NAMALWA (cell line): ENCODE measurements at places on chromosomes 11 and 22.

DNA sequence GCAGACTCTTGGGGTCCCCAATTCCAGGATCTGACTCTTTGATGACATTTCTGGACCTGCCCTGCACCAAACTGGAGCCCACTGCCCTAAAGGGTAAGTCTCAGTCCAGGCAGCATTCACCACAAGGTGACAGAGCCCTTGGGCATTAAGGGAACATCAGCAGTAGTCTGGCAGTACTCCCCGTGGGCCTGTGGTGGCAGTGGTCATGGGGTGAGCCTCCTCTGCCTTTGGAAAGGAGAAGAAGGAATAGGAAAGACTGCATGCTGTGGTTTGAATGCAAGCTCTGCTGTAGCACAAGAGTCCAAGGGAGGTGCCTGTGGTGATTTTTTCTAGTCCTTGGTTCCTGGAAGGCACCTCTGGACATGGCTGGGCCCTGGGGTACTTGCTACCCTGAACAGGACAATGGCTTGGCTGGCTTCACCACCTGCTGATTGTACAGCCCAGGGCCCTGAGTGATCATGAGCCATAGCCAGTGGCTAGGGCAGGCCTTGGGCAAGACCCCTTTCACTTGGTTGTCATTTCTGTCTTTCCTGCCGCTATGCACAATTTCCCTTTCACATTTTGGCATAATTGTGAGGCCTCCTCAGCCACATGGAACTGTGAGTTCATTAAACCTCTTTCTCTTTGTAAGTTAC lies 160.7 kb upstream of the GRIA4 start:
- no peak for DNase-seq

GRCh38 chr11:111603611-111604130 lies 1.4 kb downstream of the SIK2 start:
- DNase-seq = no peak

GRCh38 chr22:23084453-23085350 lies 14.4 kb downstream of the GNAZ start:
- DNase-seq = no peak

- no peak for DNase-seq
Observed at GRCh38 chr11:29364006-29364405, 652.8 kb downstream of the KCNA4 start.

DNA sequence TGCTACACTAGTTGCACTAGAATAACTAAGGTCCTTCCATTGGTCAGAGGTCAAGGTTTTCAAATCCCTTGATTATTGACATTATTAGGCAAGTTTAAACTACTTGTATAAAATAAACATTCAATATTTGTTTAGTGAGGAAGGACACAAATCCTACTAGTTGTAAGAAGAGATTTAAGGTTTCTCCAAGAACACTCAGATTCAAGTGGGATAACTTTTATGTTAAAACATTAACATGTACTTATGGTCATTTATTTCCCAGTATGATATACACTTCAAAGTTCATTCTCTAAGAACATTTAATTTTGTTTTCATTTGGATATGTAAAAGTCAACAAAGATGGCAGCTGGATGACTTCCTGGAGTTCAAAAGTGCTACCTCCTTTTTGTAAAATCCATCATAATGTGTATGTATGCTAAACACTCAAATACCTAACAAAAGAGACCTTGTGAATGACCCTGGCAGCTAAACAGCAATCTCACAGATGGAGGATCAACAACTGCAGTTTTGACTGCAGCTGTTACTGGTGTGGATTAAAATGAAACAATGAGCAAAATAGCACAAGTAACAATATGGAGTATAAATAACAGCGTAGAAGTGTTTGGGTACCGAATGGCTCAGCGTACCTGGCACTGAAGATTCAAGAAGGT lies 1.5 kb downstream of the CCDC90B start:
- peak; percentile 30 for DNase-seq

- DNase-seq = no peak
Observed at GRCh38 chr11:128450882-128451651, 136.3 kb downstream of the ETS1 start.

GRCh38 chr11:67277231-67277961 lies 11.1 kb downstream of the GRK2 start:
- DNase-seq = peak; percentile 97

- no peak for DNase-seq
Observed at GRCh38 chr11:17150521-17150920, 57.3 kb downstream of the PIK3C2A start.

- no peak for DNase-seq
Observed at GRCh38 chr11:109680127-109680526, 258.1 kb downstream of the C11orf87 start.

GRCh38 chr11:85127349-85127748 lies 499.8 kb downstream of the DLG2 start:
- DNase-seq = no peak

GRCh38 chr22:47564651-47565434 lies 802.4 kb downstream of the TBC1D22A start:
- DNase-seq = no peak

DNA sequence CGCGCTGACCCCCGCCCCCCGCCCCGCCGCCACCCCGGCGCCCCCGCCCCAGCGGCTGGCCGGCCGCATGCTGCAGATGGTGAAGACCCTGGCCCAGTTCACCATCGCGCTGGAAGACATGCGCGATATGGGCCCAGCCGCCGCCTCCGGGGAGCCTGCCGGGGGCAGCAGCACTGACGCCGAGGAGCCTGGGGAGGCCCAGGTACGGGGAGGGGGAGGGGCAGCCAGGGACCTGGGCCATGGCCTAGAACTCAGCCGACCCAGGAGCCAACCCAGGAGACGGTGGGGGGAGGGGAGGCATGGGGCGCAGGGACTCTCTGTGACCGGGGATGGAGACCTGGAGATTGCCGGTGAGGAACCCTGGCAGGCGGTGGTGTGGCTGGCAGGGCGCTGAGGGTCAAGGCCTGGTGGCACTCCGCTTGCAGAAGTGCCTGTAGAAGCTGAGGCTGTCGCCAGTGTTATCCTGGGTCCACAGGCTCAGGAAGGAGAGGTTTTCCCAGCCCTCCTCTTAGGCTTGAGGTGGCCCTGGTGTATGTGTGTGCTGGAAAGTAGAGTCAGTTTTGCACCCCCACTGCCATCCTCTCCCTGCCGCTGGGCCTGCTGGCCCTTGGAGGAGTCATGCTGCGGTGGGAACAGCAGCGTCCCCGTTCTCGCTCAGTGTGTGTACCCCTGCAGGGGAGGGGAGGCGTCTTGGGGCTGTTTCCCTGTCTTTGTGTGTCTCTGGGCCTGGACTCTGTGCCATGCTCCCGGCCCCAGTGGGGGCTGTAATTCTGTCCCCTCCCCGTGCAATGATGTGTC lies 32.9 kb upstream of the RELT start:
- DNase-seq = no peak

- DNase-seq = peak; percentile 69
Observed at GRCh38 chr11:59918987-59919589, 19.1 kb upstream of the OOSP1 start.

DNA sequence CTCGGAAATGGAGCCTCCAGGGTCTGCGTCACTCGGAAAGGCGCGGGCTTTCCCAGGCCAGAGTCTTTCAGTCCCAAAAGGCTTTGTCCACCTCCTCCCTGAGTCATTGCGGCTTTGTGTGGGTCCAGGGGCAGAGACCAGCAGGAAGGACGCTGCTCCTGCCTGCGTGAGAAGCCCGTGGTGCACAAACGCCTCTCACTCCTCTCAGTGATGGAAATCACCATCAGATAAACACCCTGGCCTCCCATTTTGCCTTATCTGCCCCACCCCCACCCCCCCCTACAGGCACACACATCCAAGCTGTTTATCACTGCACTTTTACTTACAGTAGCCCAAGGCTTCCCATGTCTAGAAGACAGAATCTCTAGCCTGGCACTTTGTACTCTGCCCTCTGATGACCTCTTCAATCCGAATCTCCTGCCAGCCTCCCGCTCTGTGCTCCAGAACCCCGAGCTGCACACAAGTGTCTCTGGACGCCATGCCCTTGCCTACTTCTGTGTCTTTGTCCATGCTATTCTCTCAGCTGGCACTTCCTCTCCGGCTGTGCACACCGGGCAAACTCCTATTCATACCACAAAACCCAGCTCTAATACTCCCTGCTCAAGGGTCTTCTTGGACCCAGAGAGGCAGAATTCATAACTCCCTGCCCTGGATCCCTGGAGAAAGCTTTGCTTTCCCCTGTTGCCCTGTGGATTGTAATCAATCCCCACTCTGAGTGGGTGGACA lies 954.6 kb downstream of the TBC1D22A start:
- no peak for DNase-seq

DNA sequence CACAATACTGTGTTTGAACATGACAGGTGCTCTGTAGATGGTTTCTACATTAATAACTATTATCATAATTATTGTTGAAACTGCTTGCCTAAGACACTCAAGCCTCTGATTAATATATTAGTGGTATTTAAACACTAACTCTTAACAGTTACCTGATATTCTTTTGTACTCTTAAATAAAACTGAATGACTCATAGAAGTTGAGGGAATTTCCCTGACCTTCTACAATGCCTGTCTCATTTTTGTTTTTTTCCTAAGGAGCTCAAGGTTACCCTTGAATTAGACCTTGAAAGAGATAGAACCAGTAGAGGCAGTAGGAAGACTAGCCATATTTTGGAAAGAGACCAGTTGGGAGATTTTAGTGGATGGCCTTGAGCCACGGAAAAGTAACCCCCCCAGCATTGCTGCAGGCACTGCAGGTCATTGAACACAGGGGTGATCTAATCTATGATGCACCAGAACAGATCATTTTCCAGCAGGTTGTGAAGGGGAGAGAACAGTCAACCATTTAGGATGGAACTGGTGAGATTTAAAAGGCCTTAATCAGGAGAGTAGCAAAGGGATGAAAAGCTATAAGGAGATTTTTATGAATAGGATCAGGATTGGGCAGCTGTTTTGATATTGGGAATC lies 148.3 kb downstream of the PGR start:
- DNase-seq = no peak

DNA sequence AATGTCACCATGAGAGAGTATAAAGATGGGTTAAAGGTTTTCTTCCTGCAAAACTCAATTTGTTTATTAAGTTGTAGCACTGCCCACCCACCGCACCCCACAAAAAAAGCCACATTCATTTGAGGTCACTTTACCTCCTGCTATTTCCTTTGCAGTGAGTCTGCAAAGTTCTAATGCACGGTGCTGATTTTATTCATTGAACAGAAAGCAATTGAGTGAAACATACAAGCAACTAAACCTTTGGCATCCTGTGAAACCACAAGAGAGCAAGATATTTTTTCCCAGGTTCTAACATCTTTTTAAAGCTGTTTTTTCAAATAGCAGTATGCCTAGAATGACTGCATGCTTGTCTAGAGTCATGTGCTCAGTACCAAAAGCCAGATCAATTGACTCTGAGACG lies 39.0 kb downstream of the RRAS2 start:
- DNase-seq = peak; percentile 54

DNA sequence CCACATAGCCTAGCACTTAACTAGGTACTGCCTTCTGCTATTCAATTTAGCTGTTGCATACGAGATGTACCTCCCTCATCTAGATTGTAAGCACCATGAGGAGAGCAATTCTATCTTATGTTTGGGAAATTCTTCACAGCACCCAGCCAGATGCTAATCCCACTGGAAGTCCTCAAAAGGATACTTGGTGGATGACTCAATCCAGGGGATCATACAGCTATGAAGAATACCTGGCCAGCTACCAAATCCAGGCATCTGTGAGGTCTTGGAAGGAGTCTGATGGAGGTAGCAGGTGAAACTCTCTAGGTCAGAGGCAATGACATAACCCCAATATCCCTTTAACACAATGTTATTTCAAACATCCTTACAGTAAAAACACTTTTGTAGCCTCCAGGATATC lies 167.8 kb upstream of the NCAM1 start:
- DNase-seq = no peak

- DNase-seq = no peak
Observed at GRCh38 chr11:133563505-133564025, 31.3 kb upstream of the OPCML start.

- DNase-seq = peak; percentile 41
Observed at GRCh38 chr11:105000167-105000566, 22.8 kb downstream of the CASP5 start.

DNA sequence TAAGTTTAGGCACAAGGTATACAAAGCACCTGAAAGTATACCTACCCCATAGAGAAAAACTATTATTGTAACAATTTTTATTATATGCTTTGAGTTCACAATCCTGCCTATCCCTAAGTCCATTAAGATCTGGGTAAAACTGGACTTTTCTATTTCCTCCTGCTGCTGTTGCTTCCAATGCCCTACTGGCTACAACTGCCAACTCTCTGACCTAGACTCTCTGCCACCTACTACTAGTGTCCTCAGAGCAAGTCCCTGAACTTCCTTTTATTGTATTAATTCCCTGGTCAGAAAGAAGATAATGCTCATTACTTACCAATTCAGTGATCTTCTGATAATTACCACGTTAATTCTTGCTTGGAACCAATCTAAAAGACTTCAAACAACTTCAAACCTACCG lies 70.3 kb downstream of the RBFOX2 start:
- no peak for DNase-seq

DNA sequence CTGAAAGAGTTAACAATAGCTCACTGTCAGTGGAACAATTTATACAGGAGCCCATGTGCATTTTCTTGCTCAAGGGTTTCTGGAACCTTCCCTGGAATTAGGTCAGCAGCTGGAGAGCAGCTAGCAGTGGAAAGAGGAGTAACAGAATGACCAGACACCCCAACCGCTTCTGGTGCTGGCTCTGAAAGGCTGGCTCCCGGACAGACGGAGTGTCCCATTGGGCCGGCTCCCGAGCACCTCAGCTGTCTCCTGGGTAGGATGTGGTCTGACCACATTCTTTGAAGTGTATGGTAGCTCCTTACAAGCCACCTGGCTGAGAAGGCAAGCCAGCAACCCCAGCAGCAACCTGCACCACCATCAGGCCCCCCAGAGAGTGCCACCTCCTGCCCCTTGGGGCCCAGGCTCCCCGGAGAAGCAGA lies 44.7 kb downstream of the ABTB2 start:
- no peak for DNase-seq

- no peak for DNase-seq
Observed at GRCh38 chr11:13249992-13250391, 27.6 kb upstream of the BMAL1 start.

DNA sequence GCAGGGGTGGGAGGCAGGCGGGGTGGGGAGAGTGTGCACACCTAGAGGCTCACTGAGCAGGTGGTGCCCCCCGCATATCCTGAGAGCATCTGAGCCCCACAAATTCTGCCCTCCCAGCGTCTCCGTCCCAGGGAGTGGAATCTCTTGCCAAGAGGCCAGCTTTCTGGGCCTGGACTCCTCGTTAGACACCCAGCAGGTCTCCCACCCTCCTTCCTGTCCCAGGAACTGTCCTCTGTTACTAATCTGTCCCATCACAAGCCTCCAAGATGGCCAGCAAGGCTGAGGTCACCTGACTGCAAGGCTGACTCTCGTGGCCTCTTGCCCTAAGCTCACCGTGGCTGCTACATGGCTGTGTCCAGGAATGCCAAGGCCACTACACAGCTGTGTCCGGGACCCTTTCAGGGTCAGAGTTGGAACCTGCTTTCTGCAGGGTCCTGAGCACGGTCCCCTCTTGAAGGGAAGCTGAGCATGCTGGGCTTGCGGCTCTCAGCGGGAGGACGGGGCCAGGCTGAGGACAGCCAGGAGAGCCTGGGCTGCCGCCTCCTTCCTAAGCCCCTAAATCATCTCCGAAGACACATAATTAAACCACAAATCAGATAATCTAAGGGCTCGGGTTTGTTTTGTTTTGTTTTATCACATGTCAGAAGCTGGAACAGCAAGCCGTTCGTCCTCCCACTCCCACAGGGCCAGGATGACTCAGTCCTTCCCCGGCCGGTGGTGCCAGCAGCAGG lies 1327.3 kb downstream of the TBC1D22A start:
- DNase-seq = no peak

GRCh38 chr11:48081151-48082010 lies 101.0 kb downstream of the PTPRJ start:
- no peak for DNase-seq

GRCh38 chr11:65417702-65418430 lies 4.7 kb upstream of the NEAT1 start:
- peak; percentile 56 for DNase-seq

- DNase-seq = no peak
Observed at GRCh38 chr11:117794135-117794534, 2.9 kb downstream of the DSCAML1 start.
